Glutamatergic neuron (in vitro differentiated cells): ENCODE measurements at places on chromosomes 3 and 15. TPM values are rescaled to one million over a fixed set of nuclear protein-coding genes. Genes with fewer than 3 reads are reported as not detected.

TMEM108 gene
- total RNA-seq: 9.0 TPM

DNA sequence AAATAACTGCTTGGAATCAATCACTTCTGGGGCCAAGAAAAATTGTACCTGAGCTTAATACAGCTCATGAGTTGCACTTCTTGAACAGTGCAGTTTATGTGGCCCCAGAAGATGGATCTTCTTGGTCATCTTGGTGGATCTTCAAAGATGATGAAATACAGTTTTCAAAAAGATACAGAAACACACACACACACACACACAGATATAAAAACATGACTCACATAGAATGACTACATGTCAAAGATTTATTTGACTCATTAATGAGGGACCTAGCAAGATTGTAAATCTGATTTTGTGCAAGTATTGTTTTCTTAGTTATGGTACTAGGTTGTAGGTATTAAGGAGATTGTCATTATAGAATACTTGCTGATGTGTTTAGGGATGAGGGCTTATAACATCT, 32.6 kb downstream of the PDCD6IP start:
- H3K36me3 ChIP-seq: peaks cover 4% of the 10 kb centered on the region
- no peak overlapping the region for H3K4me3 ChIP-seq
- H3K4me1 ChIP-seq: peaks cover 14% of the 10 kb centered on the region
- H3K27ac ChIP-seq: peak overlapping the region; percentile 7
- no peaks in the 10 kb centered on the region for H3K27me3 ChIP-seq
- no peak for DNase-seq

GRCh38 chr3:35042210-35042991, 596.9 kb upstream of the ARPP21 start:
- no peaks in the 10 kb centered on the region for H3K27me3 ChIP-seq
- no peaks in the 10 kb centered on the region for H3K36me3 ChIP-seq
- H3K4me3 ChIP-seq: no peak overlapping the region
- no peak for DNase-seq
- peaks cover 3% of the 10 kb centered on the region for H3K4me1 ChIP-seq

ABHD17C gene
- total RNA-seq: 6.8 TPM

PRSS50 gene
- not detected for total RNA-seq
